ENCODE measurements at places on chromosomes 11 and 22.

- peak; percentile 21 for DNase-seq
Measured at GRCh38 chr22:43090130-43090789, 1.1 kb upstream of the TTLL1 start.

DNA sequence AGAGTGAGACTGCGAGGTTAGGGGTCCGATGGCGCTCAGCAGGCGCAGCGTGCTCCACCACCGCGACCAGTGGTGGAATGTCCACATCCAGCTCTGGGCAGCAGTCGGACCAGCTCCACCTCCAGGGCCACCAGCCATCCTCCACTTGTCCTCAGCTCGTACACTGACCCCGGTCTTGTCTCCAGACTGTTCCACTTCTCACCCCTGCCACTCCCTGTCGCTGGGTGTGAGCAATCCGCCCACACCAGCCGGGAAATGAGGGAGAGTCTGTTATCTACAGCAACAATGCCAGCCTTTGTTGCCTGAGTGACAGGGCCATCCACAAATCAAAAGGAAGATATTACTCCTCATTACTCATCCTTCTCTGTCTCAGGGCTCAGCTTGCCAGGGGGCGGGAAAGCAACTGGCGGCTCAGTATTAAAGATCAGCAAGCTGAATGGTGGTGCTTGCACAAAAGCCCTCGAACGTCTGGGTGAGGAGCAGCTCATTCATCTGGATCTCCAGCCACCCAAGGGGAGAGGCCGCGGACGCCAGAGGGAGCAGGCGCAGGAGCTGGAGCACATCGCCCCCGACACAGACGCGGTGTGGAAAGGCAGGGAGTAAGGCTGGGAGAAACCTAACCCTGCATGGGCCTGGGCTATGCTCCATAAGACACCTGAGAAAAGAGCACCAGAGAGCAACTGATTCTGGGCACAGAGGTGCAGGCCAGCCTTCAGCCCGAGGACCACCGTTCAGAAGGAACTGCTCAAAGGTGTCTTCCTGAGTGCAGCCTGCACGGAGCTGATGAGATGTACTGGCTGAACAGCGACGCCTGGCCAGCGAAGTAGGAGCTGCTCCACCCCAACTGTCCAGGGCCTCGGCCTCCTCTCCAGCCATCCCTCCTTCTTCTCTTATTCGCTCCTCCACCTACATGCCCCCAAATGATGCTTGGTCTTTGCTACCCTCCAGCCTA is 21.9 kb downstream of the IGSF9B start:
- no peak for DNase-seq

DNA sequence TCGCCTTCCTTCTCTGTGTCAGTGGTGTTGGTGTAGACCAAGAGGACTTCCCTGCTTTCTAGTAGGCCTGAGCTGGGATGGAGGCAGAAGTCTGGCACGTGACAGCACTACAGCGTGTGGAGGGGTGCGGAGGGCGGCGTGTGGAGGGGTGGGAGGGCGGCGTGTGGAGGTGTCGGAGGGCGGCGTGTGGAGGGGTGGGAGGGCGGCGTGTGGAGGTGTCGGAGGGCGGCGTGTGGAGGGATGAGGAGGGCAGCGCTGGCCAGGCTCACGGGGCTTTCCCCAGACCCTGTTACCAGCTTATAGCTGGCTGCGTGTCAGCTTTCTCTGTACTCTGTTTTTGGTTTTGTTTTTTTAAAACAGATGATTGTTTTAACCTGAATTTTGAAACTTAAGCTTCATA is 45.7 kb upstream of the CTTN start:
- DNase-seq = no peak

GRCh38 chr22:36163497-36163896 is 2.9 kb upstream of the APOL3 start:
- no peak for DNase-seq

DNA sequence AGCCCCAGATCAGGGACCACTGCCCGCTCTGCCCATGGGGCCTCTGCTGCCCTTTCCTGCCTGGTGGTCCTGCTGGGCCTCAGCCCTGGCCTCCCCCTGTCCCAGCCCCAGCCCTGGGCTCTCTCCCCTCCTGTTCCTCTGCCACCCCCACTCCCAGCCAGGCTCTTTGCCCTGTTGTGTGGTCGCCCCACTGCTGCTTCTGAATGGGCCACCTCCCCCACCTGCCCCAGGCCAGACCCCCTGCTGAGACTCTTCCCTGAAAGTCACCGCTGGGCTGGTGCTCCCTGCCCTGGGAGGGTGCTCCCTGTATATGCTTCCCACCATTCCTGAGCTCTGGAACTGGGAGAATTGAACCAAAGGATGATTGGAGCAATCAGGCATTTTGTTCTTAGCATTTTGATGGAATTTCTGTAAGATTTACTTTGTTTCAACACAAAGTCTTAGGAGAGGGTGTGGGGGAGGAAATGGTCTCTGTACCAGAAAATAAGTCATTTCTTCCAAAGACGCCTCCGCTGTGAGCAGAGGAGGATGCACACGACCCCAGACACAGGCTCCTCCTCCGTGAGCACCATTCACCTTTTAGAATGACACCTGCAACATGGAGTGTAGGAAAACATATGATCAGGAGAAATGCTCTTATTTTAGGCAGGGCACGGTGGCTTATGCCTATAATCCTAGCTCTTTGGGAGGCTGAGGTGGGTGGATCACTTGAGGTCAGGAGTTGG is 5.2 kb downstream of the APOBEC3B start:
- DNase-seq = no peak

DNA sequence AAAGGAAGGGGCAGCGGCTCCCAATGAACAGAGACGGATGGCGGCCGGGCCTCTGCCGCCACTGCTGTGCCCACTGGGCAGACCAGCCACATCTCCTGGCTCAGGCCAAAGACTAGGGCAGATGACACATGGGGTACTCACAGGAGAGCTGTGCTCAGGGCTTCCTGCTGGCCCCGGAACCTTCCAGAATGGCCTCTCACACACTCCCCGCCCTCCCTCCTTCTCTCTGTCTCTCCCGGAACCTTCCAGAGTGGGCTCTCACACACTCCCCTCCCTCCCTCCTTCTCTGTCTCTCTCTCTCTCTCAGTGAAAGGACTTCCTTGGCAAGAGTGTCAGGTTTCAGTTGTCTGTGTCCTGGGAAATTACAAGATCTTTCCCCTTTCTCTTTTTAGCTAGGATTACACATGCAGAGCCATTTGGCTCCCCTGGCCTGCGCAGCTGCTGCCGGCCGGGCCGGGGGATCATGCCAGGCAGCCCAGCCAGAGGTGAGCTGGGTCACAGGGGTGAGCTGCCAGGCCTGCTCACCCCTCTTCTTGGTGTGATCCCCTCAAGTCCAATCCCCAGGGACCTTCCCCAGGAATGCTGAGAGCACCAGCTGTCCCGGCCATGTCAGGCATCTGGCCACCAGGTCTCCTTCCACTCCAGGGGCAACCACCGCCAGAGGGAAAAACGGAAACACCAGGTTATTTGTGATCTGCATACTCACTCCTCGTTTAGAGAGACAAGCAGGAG is 45.3 kb upstream of the ADA2 start:
- no peak for DNase-seq

GRCh38 chr22:35455529-35455928 is 55.6 kb downstream of the MCM5 start:
- no peak for DNase-seq

DNA sequence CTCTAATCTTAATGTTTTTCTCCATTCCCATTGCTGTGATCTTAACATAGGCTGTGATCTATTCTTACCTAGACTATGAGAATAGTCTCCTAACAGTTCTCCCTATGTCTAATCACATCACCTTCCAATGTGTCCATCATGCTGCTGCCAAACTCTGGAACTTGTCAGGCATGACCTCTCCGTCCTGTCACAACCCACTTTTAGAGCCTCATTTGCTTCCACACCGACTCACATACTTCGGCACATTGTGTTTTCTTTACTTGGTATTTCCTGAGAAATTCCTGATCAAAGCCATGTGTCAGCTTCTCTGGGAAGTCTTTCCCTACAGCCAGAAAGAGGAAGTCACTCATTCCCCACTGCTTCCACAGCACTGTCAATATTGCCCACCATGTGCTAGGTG is 40.5 kb upstream of the BIRC3 start:
- DNase-seq = no peak

GRCh38 chr11:71402878-71403277 is 45.3 kb downstream of the DHCR7 start:
- no peak for DNase-seq

DNA sequence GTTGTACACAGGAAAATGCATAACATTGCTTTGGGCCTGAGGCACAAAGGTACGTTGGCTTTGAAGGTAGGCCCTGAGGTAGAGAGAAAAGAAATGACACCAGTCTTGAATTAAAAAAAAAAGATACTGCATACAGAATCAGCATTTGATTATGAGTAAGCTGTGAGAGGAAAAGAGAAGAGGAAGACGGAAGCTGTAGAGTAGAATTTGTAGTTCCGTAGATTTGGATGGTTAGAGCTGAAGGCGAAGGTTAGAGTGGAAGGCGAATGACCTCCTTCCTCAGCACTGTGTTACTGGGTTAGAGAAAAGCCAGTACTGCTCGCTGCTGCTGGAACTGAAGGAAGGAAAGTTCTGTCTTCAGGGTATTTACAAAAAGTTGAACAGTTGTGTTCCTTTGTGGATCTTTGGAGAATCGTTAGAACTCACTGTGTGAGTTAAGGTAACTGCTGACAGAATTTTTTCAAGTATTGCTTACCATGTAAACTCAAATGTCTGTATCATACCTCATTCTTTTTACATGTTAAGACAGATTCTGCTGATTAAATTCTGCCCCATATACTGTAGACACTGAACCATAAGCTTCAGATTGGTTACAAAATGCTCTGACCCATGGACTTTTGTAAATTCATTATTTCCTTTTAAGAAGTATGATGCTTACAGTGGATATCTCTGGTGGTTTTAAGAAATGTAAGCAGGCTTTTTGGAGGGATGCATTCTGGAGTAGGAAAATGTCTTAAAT is 50.2 kb downstream of the MCAM start:
- DNase-seq = no peak

DNA sequence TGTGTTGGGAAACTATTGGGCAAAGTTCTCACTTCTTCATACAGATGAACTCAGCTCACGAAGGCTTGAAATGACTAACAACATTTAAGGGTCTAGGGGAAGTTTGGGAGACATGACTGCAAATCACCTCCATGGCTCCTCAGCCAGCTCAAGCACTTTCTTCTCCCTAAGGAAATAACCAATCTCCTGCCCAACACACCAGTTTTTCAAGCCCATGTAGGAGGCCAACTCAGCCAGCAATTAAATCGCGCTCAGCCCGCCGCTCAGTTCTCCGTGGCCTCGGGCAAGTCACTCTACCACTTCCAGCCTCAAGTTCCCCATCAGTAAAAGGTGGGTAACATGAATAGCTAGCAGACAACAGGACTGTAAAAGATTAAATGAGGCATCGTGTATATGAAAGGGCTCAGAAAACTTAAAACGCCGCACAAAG is 796 bp downstream of the POLDIP3 start:
- DNase-seq = peak; percentile 12

GRCh38 chr22:30244066-30244465 is 2.5 kb downstream of the LIF start:
- no peak for DNase-seq

DNA sequence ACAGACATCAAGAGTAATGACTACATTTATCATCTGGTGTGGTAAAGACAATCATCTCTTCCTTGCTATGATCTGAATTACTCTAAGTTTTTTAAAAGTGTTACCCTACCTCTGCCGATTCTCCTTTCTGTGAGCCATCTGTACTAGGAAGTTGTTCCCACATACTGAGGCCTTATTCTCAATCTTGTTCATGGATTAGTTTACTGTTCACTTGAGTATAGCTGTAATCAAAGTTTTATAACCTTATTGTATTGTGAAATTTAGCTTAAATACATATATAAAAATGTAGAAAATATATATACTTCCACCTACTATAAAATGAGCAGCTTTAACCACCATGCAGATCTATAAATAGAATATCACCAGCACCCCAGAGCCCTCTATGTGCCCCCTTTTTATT is 2.4 kb upstream of the OR8D2 start:
- no peak for DNase-seq

GRCh38 chr11:58968251-58968711 is 29.0 kb downstream of the GLYATL1 start:
- DNase-seq = no peak

DNA sequence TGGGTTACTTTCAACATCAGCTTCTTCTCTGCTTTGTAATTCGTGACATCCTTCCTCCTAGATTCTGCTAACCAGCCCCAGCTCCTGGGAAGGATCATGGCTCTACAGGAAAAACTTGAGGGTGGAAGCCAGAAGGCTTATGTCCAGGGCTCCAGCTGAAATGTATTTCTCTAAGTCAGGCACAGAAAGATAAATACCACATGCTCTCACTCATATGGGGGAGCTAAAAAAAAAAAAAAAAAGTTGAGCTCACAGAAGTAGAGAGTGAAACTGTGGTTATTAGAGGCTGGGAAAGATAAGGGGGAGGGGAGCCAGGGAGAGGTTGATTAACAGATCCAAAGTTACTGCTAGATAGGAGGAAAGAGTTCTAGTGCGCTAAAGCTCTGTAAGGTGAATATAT is 74.9 kb downstream of the DSCAML1 start:
- no peak for DNase-seq

GRCh38 chr11:32341620-32342613 is 93.4 kb downstream of the WT1 start:
- no peak for DNase-seq

DNA sequence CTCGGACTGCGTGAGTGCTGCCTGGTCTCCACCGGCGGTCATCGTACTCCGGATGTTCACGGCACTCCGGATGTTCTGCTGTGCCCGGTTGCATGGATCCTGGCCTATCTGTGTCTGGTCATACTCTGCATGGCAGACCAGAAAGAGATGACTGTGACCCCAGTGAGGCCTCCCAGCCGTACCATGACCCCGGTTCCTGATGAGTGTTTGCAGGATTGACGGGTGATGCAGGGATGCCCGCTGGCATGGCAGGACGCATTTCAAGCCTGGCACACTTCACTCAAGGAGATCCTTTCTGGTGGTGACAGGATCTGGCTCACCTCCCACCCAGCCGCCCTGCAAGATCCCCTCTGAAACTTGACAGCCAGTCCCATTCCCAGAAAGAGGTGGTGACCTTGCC is 6.3 kb downstream of the GLB1L2 start:
- DNase-seq = no peak

DNA sequence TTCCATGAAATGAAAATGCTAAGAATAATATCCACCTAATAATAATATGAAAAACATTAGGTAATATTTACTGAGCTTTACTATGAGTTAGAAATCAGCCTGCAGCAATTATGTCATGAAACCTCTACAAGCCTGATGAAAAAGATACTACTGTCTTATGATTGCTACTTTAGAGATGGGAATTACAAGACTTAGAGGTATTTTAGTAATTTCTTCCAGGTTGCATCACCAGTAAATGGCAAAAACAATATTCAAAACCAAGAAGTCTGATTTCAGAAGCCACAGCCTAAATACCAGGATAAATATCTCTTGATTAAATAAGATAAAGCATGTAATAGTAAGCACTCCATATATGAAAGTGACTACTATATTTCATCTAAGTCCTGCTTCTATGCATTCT is 13.8 kb downstream of the OR5B21 start:
- DNase-seq = no peak
